Suppressor macrophage (primary cell): ENCODE measurements at places on chromosomes 3 and 15.

GRCh38 chr3:21017115-21017852 is 733.7 kb downstream of the ZNF385D start:
- DNase-seq: no peak

DNA sequence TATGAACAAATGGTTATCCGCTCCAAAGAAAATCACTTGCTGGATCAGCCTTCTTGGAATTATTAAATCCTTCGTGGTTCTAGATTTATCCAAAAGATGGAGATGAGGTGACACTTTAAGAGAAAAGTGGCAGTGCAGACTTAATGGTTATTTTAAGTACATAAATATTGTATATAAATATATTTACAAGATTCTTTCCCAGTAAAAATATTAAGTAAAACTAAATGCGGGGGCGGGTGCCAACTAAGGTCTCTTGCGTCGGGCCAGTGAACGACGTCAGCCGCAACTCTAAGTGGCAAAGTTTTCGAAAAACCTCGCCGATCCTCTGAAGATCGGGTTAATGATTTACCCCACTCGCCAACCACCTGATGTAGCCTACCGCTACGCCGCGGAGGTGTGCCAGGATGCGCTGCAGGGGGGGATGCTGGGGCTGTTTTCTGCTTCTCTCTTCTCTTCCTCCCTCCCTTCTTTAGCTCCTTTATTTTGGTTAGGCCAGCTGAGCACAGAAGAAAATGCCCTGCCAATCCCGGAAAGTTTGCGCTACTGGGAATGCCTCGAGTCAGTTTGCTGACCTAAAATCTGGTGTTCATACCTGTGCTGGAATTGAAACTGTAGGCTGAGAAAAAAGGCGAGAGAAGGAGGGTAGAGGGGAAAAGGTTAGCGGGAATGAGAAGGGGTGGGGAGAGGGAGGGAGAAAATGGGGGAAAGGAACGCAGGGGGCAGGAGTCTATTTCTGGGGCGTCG is 7.6 kb upstream of the FOXB1 start:
- DNase-seq: no peak

DNA sequence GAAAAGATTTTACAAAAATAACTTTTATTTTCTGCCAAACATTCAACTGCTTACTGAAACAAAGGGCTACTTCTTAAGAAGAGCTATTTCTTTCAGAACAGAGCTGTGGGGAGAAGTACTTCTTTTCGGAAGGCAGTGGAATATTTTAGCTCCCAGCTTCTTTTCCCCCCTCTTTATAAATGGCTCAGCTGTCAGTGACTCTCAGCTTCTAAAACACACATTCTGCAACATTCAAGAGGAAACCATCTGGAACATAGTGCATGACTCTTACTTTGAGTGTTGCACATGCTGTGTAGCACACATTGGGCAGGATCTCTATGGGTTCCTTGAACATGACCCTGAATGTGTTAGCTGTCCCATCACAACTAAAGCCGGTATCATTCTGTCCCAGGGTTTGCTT is 7.0 kb upstream of the C15orf40 start:
- peak; percentile 36 for DNase-seq

DNA sequence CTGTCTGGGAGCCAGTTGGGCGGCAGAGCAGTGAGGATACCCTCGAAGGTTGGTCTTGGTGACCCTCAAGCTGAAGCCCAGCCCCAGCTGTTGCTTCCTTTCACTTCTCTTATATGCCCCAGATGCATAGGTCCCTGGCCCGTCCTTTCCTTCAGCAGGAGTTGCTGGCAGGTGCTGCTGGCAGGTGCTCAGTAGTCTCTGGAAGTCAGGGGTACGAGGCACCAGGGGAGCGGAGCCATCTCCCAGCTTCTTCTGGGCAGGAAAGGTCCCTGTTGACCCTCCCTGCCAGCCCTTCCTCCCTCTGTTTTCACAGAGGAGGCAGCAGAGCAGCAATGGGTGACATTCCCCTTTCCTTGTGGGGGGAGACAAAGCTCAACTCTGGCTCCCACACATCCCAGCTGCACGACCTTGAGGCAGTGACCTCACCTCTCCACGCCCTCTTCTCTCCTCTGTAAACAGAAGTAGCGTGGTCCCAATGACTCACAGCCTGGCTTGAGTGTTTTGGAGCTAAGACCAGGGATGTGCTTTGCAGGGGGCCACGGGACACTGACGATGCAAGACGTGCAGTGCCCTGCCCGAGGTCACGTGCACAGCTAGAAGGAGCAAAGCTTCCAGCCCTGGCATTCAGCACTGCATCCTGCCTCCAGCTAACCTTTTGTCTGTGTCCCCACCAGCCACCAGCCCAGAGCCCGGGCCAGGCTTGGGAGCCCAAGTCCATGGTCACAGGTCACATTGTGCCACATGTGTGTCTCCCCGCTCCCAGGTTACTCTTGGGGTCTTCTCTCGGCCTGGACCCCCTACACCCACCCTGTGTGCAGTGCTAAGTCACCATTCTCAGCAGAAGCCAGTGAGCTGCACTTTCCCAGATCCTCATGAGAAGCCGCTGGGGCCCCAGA is 49.7 kb downstream of the SLC6A6 start:
- DNase-seq: peak; percentile 67

DNA sequence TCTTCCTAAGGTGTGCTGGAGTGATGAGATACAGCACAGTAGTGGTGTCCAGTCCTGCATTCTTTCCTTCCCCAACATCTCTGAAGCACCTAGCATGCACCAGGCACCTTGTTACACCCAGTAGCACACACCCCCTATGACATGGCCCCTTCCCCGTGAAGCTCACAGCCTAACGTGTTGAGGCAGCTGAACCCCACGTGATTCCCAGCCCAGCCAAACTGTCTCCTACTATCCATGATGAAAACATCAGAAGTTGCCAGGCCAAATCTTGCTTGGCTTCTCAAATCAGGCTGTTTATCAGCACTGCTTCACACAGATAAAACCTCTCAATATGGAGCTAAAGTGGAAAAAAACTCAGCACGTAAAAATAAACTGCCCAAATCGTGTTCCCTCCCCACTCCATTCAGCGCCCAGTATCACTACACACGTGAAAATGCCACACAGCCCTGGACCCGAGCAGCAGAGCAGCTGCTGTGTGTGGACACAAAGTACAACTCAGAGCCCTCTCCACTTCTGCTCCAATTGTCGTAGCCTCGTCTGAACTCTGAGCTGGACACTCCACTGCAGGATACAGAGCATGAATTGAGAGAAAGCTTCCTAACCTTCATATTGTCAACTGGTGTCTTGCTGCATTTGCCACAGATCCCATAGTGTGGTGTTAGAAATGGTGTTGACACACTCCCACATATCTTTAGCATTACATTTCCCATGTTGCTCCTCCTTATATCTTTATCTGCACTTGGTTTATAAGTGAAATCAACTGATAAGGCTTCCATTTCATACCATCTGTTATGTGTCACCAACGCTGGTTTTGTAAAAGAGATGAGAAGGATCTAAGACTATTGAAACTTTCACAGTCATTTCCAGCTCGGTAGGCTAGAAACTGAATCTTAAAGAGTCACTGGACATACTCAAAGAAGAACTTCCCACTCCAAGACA is 279.8 kb downstream of the RORA start:
- no peak for DNase-seq

DNA sequence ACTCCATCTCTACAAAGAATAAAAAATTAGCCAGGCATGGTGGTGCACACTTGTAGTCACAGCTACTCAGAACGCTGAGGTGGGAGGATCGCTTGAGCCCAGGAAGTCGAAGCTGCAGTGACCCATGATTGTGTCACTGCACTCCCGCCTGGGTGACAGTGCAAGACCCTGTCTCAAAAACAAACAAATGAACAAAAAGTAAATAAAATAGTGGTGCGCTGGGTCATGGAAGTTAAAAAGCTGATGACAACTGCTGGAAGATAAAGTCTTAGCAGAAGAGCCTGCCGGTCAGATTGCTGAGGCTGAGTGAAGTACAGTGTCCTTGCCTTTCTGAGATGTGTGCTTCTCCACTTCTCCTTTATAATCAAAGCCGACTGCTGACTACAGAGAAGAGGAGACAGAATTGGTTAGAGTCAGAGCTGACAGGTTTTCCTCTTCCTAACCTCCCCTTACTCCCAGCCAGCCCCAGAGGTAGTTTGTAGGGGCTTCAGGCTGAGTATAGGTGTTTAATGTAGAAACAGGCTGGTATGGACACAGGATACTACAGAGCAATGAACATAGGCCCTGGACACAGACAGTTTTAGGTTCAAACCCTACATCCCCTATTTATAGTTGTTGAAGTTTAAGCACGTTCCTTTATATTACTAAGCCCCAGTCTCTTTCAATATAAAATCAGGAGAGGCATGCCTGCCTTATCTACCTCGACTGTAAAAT is 17.9 kb downstream of the HCLS1 start:
- DNase-seq: no peak

DNA sequence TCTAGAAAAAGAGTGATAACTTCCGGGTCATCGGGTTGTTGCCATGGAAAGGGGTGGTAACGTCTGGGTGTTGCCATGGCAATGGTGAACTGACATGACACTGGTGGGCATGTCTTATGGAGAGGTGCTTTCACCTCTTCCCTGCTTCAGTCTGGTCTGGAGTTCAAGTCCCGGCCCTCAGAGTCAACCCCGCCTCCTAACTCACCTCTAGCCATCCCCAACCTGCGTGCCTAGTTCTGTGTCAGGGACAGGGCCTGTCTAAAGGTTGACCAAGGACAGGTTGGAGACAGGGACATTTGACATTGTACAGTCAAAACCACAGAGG is 96.0 kb downstream of the LSM3 start:
- no peak for DNase-seq

GRCh38 chr3:27637346-27637995 is 84.7 kb downstream of the EOMES start:
- DNase-seq: no peak

DNA sequence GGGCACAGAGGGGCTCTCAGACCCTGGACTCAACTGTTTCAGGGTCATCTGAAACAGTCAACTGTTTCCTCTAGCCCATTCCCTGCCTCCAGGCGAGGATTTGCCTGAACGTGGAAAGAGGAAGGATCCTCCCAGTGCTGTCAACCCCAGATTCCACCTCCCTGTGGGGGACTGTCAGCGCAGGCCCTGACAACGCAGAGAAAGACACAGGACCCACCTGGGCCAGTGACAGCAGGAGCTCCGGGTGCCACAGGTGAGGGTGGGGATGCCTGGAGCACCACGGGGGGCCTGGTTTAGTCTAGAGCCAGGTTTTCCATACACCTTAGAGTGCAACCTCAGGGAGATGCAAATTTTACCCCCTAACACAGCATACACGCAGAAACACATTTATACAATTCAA is 19.5 kb upstream of the LAMP3 start:
- no peak for DNase-seq

DNA sequence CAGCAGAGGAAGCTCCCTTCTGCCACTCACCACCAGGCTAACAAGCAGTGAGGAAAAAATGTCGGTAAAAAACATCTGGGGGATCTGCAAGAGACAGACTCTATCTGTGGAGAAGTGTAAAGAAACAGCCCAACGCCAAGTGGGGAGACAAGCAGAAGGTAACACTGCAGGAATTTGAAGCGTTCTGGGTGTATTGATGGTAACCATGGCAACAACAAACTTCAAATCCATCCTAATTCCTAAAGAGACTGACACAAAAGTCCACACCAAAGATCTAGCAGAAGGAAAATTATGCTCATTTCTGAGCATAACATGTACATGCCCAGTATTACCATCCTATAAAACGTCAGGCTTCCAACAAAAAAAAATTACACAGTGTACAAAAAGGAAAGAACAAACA is 449.3 kb downstream of the GABRB3 start:
- no peak for DNase-seq

GRCh38 chr3:146374146-146374545 is 95.2 kb downstream of the PLSCR2 start:
- DNase-seq: no peak

GRCh38 chr3:12392101-12392878 is 92.0 kb upstream of the TSEN2 start:
- no peak for DNase-seq

GRCh38 chr15:87669846-87670245 is 586.7 kb downstream of the NTRK3 start:
- DNase-seq: no peak

GRCh38 chr15:63640146-63640545 is 43.0 kb downstream of the FBXL22 start:
- no peak for DNase-seq
